ENCODE measurements at places on chromosomes 16 and 17.

GRCh38 chr17:57431415-57431814, 175.1 kb downstream of the MSI2 start:
- no peak for DNase-seq

- DNase-seq: no peak
These were observed 95.6 kb downstream of the GRIN2A start for GRCh38 chr16:10086620-10087019.

DNA sequence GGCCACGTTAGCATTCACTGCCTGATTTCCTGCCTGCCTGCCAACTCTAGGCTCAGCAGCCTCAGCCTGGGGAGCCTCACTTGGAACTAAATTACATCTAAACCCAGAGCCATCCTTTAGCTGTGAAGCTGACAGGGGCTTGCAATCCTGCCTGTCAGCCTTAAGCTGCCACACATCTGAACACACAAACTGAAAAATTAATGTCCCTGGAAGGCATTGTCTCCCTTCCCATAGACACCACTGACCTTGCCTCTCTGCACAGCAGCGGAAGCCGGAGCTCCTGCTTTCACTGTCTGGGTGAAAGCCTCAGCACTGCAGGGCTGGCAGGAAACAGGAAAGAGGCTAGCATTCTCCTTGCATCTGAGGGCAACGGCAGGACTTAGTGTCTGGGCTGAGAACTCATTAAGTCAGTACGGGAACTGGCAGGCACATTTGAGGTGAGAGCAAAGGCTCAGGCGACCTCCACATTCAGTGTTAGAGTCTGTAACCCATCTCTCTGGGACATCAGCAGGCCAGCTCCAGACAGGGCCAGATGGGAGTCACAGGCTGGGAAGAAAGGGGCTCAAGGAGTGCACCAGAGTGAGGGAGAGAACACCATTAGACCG, 452.4 kb upstream of the C16orf82 start:
- no peak for DNase-seq

DNA sequence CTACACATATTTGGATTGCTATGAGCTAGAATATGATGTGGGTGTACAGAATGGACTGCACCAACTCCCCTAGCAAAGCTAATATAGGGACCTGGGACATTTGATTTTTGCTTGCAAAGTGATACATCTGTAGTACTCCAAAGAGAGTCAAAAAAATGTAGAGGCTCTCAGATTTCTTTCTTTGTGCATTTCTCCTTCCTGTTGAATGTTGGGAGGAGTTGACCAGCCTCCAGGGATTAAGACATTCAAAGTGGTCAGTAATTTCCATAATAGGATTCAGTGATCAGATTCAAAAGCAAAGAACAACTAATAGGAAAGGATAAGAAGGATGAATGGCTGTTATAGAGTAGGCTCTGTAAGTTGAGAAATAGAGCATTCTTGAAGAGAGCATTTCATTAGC, 934.9 kb downstream of the KCNJ2 start:
- no peak for DNase-seq

DNA sequence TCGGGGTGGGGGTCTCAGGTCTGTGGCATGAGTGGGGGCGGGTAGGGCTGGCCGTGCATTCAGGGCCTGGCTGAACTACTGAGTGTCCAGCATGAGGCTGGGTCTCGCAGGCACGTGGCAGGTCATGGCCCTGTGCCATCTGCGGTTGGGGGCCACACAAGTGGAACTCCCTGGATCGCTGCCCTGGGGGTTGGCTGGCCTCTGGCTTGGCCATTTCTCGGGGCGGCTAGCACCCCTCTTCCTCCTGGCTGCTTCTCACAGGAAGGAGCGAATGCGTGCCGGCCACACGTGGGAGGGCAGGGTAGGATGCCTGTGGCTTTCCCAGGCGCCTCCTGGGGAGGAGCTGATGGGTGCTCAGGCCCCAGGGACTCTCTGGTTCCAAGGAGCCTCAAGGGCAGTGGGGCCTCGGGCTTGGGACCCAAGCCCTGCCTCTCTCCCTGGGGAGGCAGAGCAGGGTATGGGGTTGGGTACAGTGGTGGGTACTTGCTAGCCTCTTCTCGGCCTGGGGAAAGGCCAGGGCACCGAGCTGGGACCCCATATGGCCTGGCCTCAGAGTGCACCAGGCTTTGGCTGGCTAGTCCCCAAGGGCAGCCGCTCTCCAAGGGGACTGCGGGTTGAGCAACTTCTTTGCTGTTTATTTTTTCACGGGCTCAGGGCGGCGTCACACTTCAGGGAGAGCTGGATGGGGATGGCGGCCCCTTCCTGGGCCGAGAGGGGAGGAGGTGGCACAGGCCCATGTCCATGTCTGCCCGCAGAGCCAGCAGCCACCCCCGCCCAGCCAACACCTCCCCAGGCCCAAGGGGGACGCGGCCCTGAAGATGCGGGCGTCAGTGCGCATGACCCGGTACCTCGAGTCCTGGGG, 37.5 kb downstream of the ADCY7 start:
- peak; percentile 50 for DNase-seq

- DNase-seq: no peak
These were observed 53.1 kb upstream of the ENPP7 start for GRCh38 chr17:79677646-79678045.

- no peak for DNase-seq
These were observed 32.2 kb downstream of the KIAA0753 start for GRCh38 chr17:6608321-6608720.

DNA sequence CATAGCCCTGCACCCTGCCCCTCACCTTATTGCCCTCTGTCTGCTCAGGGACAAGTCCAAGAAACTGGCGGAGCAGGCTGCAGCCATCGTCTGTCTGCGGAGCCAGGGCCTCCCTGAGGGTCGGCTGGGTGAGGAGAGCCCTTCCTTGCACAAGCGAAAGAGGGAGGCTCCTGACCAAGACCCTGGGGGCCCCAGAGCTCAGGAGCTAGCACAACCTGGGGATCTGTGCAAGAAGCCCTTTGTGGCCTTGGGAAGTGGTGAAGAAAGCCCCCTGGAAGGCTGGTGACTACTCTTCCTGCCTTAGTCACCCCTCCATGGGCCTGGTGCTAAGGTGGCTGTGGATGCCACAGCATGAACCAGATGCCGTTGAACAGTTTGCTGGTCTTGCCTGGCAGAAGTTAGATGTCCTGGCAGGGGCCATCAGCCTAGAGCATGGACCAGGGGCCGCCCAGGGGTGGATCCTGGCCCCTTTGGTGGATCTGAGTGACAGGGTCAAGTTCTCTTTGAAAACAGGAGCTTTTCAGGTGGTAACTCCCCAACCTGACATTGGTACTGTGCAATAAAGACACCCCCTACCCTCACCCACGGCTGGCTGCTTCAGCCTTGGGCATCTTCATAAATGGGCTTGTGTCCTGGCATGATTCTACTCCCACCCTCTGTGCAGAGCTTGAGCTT, 6.3 kb upstream of the NFATC3 start:
- DNase-seq: no peak

DNA sequence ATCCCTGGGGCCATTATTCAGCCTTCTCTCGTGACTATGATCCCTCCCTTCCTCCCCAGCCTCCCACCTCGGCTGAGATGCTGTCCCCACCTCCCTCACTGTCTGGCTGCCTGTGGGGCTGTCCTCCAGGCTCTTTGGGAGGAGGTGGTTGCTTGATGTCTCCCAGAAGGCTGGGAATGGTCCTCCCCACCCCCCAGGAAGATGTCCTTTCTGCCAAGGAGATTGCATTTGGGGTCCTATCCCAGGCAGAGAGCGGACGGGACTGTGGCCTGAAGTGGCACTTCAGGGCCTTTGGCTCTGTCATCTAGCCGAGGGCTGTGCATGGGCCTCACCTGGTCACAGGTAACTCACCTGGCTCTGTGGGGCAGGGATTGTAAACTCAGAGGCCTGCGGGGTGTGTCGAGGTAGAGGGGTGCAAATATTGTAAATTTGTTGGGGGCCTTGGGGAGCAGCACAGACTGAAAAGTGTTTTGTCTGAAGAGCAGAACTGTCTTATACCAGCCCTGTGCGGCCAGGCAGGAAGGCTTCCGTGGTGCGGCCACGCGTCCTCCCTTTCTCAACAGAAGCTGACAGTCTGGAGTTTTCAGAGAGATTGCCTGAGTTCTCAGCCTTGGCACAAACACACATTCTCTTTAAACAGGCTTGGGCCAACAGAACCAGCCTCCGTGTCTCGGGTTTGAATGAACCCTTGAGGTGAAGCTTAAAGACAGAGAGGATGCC, 177.9 kb downstream of the SEC14L1 start:
- peak; percentile 60 for DNase-seq

DNA sequence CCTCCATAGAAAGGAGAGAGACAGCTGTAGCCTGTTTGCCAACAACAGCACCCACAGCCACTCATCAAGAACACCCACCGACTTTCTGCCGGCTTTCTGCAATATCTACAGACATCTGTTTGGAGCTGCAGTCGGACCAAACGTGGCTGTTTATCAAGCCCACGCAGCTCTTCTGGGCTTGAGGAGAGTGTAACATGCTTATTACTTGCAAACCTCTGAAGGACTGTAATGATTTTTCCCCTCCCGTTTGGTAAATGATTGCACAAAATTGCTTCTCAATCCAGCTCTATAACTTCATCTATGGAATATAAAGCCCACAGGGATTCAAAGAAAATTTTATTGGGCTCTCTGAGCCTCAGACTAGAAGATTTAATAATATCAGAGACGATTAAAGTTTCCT, 100.5 kb downstream of the VAT1L start:
- DNase-seq: no peak

DNA sequence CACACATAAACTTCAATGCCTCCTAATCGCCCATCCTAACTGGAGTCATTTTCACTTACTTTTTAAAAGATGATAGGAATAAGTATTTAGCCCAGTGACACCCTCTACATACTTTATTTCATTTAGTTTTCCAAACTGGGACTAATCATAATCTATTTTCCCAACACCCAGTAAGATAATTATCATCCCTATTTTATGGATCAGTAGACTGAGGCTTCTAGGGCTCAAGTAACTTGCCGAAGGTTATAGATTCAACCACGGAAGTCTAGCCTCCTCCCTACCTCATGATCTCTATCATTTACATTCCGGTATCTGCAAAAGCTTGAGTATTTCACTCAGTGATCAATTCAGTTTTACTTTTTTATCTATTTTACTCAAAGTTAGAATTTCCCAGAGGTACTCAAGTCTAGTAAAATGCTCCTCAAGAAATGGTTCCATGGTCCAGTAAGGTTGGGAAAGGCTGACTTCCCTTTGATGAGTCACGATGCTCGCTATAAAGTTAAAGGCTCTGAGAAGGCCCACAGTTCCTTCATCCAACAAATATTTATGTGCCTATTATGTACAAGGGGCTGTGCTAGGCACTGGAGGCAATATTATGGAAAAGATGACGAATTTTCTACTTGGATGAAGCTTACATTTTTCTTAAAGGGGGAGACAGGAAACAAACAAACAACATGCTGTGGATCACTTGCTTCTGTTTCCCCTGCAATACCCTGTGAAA, 75.1 kb downstream of the TOX3 start:
- DNase-seq: peak; percentile 0

DNA sequence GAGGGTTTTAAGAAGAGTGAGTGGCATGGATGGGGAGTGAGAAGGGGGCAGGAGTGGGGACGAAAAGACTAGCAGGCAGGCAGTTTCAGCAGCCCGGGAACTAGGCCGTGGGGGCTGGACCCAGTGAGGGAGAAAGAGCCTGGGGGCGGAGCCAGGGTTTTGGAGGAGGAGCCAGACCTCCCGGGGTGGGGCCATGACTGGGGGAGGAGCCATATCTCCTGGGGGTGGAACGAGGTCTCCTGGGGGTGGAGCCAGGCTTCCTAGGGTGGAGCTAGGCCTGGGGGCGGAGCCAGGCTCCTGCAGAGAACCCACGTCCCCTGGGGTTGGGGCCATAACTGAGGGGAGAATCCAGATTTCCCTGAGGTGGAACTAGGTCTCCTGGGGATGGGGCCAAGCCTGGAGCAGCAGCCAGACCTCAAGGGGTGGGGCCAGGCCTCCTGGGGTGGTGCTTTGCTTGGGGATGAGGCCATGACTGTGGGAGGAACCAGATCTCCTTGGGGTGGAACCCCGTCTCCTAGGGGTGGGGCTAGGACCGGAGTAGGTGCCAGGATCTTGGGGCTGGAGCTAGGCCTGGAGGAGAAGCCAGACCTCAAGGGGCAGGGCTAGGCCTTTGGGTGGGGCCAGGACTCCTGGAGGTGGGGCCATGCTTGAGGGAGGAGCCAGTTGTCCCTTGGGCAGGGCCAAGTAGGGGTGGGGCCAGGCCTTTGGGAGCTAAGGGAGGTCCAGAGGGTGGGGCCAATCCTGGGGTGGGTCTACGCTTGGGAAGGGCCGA, 41.7 kb upstream of the JPH3 start:
- DNase-seq: no peak

DNA sequence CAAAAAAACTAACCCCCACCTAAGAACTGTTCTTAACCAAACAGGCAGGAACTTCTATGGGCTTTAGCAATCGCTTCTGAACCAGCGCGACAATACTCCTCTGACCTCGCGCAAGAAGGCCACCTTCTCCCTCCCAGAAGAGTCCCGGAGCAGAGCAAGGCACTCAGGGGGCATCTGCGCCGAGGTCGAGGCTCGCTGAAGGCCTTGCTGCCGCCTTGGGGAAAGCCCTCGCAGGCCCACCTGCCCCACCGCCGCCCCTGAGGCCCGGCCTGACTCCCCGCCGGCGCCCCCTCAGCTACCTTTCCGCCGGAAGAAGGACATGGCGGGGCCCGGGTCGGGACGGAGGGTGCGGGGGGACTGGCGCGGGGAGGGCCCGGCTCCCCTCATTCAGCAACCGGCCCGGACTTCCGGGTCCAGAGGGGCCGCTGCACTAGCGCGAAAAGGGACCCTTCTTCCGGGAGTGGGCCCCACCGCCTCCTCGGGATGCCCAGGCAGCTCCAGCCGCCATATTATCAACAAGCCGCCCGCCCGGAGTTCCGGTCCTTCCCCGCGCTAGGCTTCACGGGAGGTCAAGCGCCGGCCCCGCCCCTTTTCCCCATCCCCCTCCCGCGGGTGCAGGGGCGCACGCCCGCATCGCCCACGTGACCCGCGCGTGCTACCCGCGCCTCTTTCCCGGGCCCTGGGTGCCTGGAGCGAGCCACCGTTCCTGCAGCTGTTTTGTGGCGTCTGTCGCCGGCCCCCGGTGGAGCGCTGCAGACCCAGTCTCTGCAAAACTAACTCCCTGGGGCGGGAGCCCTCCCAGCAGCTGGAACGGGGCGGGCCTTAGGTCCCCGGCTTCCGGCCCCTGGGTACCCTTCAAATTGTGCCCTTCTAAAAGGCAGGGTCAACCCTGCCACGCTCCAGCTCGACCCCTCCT, at the start of gene AKAP10:
Gene AKAP10, minus strand, starts transcription at position 536 of the 916 bp plus-strand sequence. Its CDS starts 149 bp downstream, at position 387.
- peak; percentile 83 for DNase-seq

GRCh38 chr17:3400055-3400454, 1.8 kb upstream of the OR1E1 start:
- DNase-seq: peak; percentile 1

DNA sequence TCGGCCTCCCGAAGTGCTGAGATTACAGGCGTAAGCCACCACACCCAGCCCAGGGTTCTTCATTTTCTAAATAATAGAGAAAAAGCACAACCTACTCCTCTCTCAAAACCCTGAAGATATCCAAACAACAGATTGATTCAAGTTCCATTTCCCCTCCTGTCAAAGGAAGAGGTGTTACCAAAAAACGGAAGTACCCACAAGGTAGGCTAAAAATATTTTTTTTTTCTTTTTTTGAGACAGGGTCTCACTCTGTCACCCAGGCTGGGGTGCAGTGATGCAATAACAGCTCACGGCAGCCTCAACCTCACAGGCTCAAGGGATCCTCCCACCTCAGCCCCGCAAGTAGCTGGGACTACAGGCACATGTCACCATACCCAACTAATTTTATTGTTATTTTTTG, 18.9 kb downstream of the UTP6 start:
- DNase-seq: no peak

GRCh38 chr17:75315541-75316243, 26.5 kb upstream of the SLC25A19 start:
- DNase-seq: no peak

GRCh38 chr16:19805459-19806162, 79.0 kb downstream of the GPRC5B start:
- DNase-seq: no peak

GRCh38 chr16:76345163-76345661, 68.0 kb downstream of the CNTNAP4 start:
- peak; percentile 99 for DNase-seq

Measured in fibroblast of pulmonary artery (primary cell).